CD4-positive, alpha-beta T cell treated with Interleukin-12 subunit alpha and Interleukin-12 subunit beta, for 1 hour (primary cell): ENCODE measurements at places on chromosomes 11 and 22.

- no peak for DNase-seq
Observed at GRCh38 chr11:109424901-109425300, 2.9 kb downstream of the C11orf87 start.

- DNase-seq: no peak
Observed at GRCh38 chr11:125163431-125164063, 1.0 kb upstream of the PKNOX2 start.

- no peak for DNase-seq
Observed at GRCh38 chr22:46061124-46061500, 84.2 kb upstream of the WNT7B start.

DNA sequence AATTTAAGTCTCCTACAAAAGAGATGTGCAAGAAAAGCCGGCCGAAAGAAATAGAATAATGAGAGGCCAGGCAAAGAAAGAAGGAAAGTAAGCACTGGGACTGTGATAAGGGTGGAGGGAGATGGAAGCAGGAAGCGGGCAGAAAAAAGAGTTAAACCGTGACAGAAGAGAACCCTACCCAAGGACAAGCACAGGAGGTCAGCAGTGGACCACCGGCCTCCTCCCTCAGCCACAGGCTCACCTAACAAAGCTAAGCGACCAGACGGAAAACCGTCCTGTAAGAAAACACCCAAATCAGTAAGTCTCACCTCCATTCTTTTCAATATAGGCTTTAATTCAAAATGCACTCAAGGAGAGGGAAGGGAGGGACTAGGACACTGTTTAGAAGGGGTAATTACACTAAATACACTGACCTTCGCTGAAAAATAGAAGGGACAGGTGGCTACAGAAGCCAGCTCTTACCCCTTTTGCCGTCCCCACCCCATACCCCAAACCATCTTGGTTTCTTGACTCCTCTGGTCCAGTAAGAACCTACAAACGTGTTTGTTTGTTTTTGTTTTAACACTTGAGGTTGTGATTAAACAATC lies 1.9 kb downstream of the FAM181B start:
- no peak for DNase-seq

GRCh38 chr11:33869481-33870422 lies 22.1 kb downstream of the LMO2 start:
- peak; percentile 21 for DNase-seq

- no peak for DNase-seq
Observed at GRCh38 chr11:34633640-34633989, 12.7 kb downstream of the EHF start.

DNA sequence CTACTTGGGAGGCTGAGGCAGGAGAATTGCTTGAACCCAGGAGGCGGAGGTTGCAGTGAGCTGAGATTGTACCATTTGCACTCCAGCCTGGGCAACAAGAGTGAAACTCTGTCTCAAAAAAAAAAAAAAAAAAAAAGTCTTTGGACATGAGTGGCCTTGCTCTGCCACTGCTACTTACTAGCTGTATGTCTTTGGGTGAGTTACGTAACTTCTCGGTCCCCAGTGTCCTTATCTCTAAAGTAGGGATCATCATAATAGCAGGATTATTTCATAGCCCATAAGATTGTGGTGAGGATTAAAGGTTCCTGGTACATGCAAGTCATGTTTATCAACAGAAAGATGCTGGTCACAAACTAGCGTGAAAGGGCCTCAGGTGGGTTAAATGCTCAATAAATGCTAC lies 53.9 kb upstream of the HEPHL1 start:
- DNase-seq: no peak

- no peak for DNase-seq
Observed at GRCh38 chr11:126290887-126291286, 8.0 kb downstream of the TIRAP start.

- DNase-seq: no peak
Observed at GRCh38 chr11:120021978-120022377, 115.9 kb downstream of the TRIM29 start.

DNA sequence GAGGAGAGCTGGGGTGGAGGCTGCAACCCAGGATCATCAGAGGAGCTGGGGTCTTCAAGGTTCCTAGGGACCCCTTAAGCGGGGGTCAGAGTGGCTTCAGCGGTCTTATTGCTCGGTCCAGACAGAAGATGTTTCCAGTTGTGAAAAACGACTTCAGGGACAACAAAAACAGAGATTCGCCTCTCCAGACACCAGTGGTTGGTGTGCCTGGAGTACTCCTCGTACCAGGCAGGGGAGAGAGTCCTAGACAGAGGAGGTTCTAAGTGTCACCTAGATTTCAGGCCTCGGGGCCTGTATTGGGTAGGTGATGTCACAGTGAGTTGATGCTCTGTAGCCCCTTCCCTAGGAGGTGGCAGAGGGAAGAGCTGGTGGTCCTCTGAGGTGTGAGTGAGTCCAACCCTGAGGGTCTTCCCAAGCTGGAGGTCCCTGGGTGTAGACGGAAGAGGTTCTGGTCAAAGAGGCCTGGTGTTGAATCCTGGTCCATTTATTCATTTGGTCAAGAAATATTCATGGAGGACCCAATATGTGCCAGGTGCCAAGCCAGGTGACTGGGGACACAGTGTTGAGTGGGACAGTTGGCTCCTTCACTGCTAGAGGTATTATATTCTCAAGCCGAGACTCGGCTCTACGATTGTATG lies 4.4 kb upstream of the IGLL5 start:
- DNase-seq: no peak

DNA sequence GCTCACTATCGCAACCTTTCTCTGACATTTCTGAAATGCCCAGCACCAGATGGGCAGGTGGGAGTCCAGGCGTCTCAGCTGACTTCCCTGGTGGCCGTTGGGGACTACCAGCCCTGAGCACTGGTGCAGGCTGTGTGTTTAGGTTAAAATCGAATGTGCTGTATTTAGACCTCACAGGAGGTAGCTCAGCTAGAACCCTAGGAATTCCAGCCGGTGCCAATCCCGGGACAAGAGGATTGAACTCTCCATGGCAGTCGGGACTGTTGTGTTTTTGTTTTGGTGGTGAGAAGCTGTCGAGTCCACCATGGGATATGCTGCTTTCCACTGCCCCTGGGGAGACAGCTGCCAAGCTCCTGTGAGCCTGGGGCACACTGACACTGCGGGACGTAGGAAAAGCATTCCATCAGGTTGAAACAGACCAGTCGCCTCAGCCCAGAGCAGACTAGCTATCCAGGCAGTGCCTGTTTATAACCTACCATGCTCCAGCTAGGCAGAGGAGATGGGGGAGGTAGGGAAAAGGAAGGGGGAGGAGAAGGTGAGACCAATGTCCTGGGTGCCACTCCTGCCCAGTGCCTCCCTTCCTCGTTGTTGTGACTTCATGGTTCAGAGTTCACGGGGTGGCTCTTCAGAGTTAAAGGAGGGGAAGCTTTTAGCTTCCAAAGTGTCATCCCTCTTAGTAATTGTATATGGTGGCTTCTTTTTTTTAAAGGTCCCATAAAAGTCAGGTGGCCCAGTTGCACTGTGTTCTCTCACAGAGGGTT lies 53.0 kb downstream of the MICAL2 start:
- no peak for DNase-seq

DNA sequence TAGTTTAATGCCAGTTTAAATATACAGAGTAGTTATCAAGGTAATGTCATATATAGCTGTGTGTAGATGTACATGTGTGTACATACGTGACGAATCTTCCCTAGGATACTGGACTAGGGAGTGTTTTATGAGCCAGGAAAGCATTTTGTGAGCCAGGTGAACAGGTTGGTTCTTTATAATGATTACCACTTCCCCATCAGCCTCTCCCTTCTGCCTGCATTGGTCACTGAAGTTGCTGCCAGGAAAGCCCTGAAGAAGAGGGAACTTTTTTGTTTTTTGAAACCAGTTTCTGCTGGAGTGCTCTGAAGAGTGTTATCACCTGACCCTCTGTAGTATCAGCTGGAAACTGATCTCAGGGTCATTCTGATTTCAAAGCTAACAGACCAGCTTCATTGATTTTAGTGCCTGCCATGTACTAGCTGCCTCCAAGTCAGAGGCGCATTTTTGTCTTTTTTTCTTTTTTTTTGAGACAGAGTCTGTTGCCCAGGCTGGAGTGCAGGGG lies 14.2 kb upstream of the ST14 start:
- DNase-seq: no peak

DNA sequence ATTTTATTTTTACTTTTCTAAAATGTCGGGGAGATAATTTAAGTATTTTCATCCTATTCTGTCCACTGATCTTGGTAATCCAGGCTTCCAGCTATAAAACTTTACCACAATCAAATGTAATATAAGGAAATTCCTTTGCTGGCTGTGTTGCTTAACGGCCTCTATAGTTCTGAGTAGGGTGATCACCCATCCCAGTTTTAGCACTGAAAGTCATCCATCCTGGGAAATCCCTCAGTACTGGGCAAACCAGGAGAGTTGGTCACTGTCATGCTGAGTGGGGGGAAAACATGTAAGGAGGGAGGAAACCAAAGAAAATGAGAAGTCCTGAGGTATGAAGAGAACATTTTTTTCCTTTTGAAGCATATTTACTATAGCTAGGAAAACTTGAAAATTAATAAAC lies 12.8 kb upstream of the BACE1-AS start:
- DNase-seq: no peak

- peak; percentile 89 for DNase-seq
Observed at GRCh38 chr11:61041755-61042518, 60.4 kb upstream of the CD5 start.

- no peak for DNase-seq
Observed at GRCh38 chr11:120660024-120660565, 148.5 kb downstream of the GRIK4 start.

GRCh38 chr22:19410941-19411689 lies 20.4 kb downstream of the HIRA start:
- DNase-seq: no peak

DNA sequence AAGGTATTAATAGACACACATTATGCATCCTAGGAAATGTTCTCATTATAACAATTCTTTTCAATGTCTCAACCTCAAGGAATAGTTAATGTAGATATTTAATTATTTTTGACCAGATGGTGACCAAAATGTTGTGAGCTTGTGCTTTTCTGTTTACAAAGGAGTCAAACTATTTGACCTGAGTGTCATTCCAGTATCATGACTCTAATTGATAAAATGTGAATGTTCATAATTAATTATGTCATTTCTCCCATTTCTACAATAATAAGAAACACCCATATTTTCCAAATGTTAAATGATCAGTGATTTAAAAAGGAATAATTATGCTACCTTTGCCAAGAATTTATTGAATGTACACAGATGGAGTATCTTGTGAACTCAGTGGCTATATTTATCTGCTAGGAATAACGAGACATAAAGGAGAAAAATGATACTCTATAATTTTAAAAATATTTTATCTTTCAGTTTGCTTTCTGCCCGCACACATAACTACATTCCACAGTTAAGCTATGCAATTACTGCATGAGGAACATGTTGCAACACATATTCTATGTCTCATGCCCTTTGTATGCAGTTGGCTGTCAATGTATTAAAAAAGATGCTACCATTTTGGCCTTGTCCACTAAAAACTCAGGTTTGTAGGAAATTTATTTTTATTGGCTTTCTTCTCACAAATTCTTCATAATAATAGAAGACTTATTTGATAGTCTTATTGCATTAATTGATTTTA lies 376.7 kb upstream of the CCDC179 start:
- no peak for DNase-seq

DNA sequence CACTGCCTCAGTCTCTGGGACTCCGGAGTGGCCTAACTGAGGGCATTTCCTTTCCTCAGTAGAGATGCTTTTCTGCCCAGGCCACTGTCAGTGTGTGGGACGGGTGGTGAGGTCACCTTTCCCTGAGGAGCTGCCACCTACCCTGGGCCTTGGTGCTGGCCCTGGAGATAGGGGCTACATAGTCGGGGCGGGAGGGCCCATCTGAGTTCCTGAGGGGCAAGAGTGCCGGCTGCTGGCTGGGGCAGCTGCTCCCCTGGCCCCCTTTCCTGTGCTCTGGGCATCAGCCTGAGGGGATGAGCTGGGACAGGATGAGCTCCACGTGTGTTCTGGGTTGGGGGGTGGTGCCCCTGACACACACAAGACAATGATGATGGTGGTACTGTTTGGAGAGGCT lies 5.4 kb downstream of the KCNC1 start:
- no peak for DNase-seq

- DNase-seq: no peak
Observed at GRCh38 chr11:120739780-120740179, 228.2 kb downstream of the GRIK4 start.

DNA sequence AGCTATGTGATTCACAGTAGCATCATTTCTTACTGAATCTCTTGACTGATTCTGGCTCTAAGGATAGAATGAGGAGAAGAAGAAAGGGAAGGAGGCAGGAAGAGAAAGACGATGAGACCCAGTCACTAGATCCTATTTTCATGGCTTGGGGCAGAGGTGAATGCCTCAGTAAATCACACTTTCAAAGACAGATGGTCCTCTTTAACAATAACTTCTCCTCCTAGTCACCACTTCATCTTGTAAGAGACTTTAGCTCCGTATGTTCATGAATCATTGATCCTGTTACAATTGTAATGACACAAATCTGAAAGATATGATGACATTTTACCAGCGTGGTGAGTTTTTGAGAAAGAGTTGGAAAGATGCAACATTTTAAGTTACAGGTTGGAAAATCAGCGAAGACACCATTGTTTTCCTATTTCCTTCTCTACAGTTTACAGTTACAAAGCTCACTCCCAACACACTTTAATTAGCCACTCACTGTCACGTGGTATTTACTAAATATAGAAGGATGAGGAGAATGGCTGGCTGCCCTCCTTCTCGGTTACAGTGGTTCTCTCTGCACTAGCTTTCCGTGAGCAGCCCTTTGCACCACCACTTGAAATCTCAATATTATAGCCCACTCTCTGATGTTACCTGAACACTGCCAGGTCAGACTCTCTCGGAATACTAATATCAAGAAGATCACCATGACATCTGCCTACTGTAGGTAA lies 205.8 kb downstream of the CADM1 start:
- DNase-seq: no peak

GRCh38 chr11:9972989-9973388 lies 309.1 kb downstream of the SWAP70 start:
- DNase-seq: peak; percentile 49

DNA sequence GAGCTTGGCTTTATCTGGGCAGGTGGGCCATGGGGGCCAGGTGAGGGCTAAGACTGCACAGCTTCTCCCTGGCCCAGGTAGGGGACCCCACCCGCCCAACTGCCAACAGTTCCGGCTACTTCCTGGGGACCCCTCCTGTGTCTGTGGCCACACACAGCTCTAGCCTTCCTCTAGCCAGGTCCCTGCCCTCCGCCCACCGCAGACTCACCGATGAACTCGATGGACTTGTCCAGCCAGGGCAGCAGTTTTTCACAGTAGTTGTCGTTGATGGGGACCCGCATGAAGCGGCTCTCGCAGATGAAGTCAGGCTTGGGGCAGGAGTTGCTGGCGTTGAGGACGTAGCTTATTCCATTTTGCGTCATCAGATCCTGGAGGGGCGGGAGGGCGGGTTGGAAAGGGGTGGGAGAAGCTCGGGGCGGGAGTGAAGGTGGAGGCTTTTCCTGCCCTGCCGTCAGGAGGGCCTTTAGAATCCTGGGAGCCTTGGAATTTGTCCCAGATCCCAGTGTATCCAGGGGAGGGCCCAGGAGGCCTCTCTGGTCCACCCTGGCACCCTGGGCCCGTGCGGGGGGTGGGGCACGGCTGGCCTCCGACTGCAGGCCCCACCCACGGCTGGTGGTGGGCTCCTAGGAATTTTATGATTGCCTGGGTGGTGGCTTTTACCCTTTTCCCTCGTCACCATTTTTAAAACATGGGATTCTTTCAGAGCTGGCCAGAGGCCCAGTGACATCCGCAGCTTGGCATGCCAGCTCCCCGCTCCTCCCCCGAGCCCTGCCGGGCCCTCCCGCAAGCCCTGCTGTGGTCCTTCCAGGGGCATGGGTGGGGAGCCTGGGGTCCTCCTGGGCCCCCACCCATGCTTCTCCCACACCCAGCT lies 13.9 kb downstream of the DUSP8 start:
- DNase-seq: peak; percentile 10

- peak; percentile 21 for DNase-seq
Observed at GRCh38 chr11:10414659-10415058, 40.4 kb upstream of the AMPD3 start.
